ENCODE measurements at places on chromosomes 6 and 20.

DNA sequence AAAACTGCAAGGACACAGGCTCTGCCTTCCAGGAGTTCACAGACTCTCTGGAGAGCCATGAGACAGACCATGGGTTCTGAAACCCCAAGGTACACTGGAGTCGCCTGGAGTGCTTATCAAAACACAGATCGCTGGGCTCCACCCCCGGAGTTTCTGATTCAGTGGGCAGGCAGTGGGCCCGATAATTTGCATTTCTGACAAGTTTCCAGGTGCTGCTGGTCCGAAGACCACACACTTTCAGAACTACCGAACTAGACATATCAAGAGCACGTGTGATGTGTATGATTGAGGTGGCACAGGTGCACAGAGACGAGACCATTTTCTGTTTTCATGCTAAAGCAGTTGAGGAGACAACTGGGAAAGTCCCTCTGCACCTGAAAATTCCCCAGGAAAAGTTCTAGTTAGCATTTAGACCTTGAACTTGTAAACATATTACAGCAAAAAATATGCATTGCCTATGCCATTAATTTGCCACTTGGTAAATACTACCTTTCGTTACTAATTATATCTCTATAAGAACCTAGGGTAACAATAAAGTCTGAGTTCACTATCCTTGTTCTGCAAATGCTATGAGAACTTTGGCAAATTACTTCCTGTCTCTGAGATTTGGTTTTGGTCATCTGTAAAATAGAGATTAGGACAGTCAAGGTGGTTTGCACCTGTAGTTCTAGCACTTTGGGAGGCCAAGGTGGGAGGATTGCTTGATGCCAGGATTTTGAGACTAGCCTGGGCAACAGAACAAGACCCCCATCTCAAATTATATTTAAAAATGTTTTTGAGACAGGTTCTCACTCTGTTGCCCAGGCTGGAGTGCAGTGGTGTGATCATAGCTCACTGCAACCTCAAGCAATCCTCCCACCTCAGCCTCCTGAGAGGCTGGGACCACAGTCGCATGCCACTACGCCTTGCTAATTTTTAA, 14.3 kb upstream of the PIM1 start:
- DNase-seq = no peak

DNA sequence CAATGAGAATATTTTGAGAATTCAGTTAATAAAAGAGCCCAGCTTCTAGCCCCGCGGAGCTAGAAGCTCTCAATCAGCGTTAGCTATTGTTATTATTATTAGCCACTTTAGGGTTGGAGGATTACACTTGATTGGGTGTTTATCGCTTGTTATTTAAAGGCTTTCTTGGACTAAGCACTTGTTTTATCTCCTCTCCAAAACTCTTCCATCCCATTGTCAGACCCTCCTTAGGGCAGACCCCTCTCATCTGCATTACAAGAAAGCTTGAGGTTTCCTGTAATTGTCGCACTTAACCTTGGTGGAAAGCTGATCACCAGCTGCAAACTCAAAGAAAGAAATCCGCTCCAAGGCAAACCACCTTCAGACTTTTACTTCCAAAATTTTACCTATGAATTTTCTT, 4.8 kb downstream of the DPPA5 start:
- no peak for DNase-seq

DNA sequence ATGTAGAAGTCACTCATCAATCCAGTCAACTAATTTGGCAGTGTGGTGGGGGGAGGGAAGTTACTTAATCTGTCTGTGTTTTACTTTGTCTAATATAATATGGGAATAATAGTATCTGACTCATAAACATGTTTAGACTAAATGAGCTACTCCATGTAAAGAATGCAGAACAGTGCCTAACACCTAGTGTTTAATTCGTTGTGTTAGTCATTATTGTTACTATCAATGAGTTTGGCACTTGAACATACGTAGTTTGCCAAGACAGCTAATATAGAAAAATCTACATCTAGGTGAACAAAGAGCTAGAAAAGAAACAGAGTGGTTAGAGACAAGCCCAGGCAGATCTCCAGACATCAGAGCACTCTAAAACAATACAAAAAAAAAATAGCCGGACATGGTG, 49.1 kb downstream of the IRAK1BP1 start:
- DNase-seq = no peak

- DNase-seq = no peak
These were observed 34.7 kb downstream of the VEGFA start for GRCh38 chr6:43804550-43805223.

DNA sequence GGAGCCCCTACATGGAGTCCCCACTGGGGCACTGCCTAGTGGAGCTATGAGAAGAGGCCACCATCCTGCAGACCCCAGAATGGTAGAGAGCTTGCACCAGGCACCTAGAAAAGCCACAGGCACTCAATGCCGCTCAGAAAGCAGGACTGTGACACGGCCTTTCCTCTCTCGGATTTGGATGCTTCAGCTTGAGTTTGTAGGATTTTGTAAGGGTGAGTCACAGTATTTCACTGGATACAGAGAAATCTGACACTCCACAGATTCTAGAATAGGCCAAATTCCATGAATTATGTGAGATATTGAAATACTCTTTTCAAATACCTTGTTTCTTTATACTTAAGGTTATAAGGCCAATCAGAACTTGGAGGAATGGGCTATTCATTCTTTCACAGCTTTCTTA, 424.5 kb downstream of the HTR1B start:
- no peak for DNase-seq

DNA sequence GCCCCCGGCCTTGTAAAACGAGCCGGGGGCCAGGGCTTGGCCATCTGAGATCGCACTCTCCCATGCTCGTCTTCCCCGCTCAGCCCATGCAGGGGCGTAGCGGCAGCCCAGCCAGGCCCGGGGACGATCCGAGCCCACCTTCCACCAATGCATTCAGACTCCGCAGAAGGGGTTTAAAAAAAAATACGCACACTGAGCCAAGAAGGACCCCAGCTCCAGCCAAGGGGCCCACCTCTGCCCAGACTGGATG, 320 bp downstream of the GSTA4 start:
- DNase-seq = no peak

DNA sequence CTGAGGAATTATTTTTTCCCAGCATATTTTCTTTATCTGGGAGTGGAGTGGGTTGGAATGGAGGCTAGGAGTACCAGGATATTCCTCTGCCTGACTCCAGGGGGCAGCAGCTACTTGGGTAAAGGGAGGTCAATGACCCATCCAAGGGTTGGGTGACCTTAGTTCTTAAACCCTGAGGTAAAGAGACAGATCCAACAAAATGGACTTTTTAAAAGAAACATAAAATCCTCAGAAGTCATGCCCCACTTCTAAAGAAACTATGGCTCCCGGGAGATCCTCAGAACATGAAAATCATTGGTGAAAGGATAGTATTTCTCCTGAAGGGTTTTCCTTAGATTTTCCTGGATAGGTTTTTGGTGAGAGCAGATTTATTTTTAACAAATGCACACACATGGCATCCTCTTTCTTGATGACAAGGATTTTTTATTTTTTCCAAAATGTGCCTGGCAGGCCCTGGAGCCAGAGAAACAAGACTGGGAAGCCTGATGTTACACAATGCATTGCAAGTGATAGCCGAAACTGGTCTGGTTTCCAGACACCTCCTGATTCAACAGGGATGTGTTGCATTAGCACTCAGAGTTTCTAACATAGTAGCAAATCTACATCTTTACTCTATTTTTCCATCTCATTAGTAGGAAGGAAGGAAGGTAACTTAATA, 240.9 kb upstream of the BTBD3 start:
- DNase-seq = peak; percentile 60
